ENCODE measurements at places on chromosomes 12 and 14.

DNA sequence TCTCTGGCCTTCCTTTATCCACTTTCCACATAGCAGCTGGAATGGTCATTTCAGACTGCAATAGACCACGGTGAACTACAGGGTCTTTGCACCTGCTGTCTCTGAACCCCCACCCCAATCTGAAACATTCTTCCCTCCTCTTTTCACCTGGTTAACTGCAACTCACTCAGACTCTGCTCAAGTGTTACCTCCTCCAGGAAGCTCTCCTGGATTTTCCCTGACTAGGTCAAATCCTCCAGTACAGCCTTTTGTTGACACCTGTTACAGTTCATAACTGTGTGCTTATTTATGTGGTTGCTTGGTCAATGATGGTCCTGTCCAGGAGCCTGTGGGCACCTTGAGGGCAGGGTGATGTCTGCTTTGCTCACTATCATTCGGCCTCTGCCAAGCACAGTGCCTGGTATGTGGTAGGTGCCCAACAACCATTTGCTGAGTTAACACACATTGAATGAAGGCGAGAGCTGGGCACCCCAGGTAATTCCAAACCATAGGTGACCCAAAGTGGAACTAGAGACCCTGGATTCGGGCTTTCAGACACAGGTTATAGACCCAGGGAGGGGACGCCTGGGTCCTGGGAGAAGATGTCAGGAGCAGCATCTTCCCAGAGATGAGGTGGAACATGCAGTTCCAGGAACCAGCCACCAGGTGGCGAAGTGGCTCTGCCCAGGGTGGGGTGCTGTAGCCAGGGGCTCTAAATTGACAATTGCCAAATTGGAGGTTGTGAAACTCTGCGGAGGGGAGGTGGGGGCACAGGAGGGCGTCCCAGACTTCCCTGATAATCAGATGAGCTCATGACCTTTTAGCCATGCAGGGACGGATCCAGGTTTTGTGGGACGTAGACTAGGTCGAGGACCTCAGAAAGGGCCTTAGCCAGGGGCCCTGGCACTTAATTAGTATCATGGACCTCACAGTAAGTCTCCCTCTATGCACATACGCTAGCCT lies 28.1 kb downstream of the TRPV4 start:
- DNase-seq: peak; percentile 75

DNA sequence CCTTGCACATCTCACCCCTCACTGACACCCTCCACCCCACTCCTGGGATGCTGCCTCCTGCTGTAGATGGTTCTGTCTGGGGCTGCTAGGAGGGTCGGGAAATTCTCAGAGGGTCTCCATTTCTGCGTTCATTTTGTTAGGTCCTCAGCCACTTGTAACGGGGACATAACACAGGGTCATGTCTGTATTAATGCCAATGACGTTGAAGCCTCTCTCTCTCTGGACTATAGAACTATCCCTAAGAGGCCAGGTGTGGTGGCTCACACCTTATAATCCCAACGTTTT lies 14.6 kb downstream of the SIVA1 start:
- DNase-seq: no peak

- DNase-seq: peak; percentile 44
Measured at GRCh38 chr12:76591476-76591875, 31.9 kb upstream of the OSBPL8 start.

- no peak for DNase-seq
Measured at GRCh38 chr12:52521568-52522266, 1.5 kb upstream of the KRT5 start.

DNA sequence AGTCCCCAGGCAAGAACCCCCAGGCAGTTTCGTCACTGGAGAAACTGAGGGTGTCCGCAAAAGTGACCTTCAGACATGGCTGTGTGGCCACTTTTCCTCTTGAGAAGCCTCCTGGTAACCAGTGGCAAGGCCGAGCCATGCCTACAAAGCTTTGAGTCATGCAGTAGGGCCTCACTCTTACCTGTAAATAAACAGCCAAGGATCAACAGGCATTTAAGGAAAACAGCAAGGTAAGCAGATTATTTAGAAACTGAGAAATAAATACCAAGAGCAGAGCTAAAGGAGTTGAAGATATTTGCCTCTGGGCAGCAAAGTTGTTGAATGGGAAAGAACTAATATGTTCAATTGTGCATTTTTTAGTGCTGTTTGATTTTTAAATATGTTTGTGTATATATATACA lies 141.0 kb upstream of the BCL2L14 start:
- DNase-seq: no peak

DNA sequence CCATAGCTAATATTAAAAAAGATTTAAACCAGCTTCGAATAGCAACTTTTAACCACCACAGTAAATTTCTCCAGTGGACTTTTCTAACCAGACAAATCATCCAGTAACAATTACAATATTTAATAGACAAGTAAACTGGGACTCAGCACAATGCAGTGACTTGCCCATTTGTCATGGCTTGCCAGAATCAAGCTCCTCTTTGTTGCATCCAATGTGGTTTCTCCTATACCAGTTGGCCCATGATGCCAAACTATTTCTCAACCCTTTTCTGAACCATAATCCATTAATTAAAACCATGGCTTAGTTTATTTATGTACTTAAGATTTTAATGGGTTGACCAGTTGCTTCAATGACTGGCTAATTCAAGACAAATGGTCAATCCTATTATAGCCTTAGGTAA lies 64.4 kb downstream of the DIO2 start:
- no peak for DNase-seq

DNA sequence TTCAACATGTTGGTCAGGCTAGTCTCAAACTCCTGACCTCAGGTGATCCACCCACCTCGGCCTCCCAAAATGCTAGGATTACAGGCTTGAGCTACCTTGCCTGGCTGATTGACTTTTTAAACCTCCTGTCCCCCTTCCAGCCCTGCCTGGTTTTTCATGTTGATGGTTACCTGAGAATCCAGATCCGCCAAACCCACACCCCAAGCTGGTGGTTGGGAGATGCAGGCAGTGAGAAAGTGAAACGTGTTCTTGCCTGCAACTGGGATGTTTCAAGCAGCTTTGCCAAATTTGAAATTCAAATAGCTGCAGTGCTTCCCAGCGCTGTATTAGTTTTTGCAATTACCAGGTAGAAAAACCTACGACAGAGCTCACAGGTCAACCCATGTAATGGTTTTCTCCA lies 238.3 kb upstream of the PWP1 start:
- no peak for DNase-seq

GRCh38 chr12:125794401-125794800 lies 729.2 kb downstream of the AACS start:
- DNase-seq: no peak

DNA sequence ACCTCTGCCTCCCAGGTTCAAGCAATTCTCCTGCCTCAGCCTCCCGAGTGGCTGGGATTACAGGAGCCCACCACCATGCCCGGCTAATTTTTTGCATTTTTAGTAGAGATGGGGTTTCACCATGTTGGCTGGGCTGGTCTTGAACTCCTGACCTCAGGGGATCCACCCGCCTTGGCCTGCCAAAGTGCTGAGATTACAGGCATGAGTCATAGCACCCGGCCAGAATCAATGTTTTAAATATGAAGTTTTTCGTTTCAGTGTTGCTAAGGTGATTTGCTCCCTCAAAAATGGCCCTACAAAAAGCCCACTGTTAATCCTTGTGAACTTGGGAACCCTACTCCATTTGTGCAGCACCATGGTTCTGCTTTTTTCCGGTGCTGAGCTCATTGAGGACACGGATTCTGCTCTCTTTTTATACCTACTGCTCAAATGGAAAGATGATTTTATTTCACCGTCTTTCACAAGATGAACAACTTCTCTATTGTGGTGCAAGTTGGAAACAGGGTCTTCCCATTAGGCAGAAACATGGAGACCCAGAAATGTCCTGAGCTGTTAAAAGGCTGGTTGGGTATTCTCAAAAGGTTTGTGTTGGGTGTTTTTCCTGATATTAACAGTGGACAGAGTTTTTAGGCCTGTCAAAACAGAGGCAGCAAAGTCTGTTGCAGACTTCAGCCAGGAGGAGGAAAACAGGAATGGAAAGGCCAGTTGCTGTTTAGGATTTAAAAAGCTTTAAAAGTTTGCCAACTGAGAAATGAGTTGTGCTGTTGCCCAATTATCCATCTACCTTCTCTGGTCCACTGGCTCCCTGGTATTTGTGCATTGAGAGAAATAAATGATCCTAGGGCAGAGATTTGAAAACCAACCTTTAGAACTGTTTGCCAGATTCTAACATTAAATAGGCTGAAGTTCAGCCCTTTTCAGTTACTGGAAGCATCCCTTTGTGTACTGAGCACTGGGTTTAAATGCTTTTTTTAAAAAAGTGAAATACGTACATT lies 85.8 kb downstream of the ATP23 start:
- DNase-seq: no peak

- DNase-seq: no peak
Measured at GRCh38 chr12:7039403-7039802, 21.1 kb upstream of the C1S start.

DNA sequence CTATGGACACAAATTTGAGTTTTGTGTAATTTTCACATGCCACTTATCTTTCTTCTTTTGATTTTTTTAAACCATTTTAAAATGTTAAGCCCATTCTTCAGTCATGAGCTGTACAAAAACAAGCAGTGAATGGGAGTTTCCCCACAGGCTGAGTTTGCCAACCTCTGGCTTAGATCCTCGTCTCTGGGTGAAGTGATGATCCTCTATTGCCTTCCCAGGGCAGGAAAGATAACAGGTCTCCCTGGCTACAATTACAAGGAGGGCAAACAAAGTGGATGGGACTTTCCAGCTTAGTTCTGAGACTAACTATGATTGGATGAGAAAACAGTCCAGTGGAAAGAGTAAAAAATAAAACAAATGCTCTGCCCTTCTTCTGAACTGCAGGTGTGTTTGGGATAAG lies 203.7 kb downstream of the SPTSSA start:
- no peak for DNase-seq

GRCh38 chr12:11877869-11878780 lies 192.6 kb upstream of the BCL2L14 start:
- peak; percentile 57 for DNase-seq

GRCh38 chr14:77562681-77563080 lies 53.8 kb downstream of the SPTLC2 start:
- DNase-seq: no peak

DNA sequence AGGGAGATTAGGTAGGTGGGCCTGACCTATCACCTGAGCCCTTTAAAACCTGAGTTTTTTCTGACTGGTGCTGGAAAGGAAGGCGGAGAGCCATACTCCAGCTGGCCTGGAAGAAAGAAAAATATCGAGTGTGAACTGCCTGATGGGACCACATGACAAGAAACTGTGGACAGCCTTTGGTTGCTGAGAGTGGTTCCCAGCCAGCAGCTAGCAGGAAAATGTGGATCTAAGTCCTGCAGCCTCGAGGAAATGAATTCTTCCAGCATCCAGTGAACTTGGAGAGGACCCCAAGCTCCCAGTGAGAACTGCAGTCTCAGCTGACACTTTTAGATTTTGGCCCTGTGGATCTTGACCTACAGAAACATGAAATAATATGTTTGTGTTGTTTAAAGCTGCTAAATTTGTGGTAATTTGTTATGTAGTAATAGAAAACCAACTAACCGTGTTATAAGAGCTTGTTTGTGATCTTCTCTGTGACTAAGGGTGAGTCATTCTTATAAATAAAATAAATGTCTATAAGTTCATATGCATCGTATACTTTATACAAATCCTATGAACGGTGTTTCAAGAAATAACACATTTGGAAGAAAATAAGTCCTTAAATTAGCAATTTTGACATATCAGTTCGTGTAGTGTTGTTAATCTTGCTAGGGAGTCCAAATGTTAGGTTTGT lies 359.6 kb downstream of the BMP4 start:
- DNase-seq: no peak

DNA sequence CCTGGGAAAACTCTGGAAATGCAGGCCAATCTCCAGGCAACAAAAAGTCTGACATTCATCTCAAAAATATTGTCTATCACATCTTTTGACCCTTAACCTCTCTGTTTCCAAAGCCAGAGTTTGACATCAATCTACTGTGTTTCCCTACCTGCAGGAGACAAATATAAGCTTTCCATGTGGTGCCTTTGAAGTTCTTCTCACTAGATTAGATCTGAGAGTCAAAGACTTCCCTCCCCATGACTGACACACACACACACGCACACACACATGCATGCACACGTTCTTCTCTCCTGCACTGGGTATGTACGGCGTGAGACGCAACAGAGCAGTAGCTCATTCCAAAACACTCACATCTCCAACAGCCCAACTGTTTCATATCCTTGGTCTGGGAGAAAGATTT lies 8.1 kb upstream of the ITPR2 start:
- no peak for DNase-seq

GRCh38 chr14:76509311-76509710 lies 133.4 kb downstream of the ESRRB start:
- no peak for DNase-seq

- no peak for DNase-seq
Measured at GRCh38 chr12:123958876-123959275, 13.8 kb downstream of the CCDC92 start.

DNA sequence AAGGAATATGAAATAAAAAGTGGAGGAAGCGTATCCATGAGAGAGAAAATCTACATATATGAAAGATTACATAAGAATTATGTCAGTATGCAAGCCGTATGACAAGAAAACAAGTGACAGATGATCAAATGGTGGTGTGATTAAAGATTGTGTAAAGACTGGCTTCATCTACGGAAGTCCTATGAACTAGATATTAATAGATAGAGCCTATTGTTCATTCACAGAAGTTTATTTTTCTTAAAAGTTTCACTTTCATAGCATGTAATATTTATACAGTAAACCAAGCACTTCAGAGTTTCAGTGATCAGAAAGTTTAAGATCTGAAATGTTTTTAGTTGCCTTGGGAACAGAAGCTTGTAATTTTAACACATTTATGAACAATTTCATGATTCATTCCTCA lies 84.5 kb downstream of the VRK1 start:
- peak; percentile 16 for DNase-seq
